ENCODE measurements at places on chromosomes 2 and 18.

DNA sequence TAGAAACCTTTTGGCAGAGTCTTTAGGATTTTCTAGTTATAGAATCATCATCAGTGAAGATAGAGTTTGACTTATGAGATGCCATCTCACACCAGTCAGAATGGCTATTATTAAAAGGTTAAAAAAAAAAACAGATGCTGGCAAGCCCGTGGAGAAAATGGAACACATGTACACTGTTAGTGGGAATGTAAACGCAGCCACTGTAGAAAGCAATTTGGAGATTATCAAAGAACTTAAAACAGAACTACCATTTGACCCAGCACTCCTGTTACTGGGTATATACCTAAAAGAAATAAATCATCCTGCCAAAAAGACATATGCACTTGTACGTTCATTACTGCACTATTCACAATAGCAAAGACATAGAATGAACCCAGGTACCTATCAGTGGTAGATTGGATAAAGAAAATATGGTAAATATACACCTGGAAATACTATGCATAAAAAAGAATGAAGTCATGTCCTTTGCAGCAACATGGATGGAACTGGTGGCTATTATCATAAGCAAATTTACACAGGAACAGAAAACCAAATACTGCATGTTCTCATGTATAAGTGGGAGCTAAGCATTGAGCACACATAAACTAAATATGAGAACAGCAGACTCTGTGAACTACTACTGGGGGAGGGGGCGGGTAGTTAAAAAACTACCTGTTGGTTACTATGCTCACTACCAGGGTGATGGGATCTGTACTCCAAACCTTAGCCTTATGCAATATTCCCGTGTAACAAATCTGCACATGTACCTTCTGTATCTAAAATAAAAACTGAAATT is 279.0 kb downstream of the KIAA1328 start:
- DNase-seq = no peak

DNA sequence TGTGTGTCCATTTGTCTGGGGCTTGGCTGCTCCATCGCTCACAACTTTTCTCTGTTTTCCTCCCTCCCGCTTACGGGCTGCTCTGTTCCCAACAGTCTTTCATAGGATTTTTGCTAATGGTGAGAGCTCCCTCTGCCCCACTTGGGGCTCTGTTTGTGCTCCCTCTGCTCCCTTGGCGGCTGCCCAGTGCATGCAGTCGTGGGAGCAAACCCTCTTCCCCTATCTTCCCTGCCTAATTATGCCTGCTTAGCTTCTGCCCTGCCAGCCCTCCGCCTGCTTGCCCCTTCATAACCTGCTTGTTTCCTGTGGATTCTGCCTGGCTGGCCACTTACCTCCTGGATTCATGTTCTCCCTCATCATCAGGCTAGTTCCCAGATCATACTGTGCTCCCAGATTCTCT is 6.6 kb upstream of the KRTCAP3 start:
- DNase-seq = no peak

- no peak for DNase-seq
Measured at GRCh38 chr2:224645722-224646121, 60.6 kb upstream of the CUL3 start.

GRCh38 chr2:154849482-154849881 is 151.0 kb downstream of the KCNJ3 start:
- no peak for DNase-seq
